ENCODE measurements at places on chromosomes 11 and 22.

DNA sequence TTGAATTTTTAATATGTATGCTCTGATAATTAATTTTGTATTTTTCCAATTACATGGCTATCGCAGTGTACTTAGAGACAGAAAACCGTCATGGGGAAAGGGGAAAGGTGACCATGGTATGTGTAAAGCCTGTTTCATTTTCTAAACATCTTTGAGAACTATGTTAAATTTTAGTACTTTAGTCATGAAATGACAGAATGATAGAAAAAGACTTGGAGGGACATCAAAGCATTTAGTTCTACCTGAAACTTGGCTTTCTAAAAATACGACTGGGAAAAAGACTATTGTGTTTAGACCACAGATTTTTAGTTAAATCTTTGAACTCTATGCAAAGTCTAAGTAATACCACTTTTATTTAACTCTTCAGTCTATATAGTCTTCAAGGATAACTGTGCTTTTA, 54.1 kb downstream of the MAML2 start:
- no peak for DNase-seq

- DNase-seq: no peak
Observed at GRCh38 chr11:64241241-64241490, 271 bp downstream of the FKBP2 start.

- no peak for DNase-seq
Observed at GRCh38 chr11:35474688-35475087, 50.7 kb downstream of the PAMR1 start.

GRCh38 chr22:38505541-38506117, 482 bp downstream of the DDX17 start:
- peak; percentile 24 for DNase-seq
